ENCODE measurements at places on chromosomes 12 and 14.

DNA sequence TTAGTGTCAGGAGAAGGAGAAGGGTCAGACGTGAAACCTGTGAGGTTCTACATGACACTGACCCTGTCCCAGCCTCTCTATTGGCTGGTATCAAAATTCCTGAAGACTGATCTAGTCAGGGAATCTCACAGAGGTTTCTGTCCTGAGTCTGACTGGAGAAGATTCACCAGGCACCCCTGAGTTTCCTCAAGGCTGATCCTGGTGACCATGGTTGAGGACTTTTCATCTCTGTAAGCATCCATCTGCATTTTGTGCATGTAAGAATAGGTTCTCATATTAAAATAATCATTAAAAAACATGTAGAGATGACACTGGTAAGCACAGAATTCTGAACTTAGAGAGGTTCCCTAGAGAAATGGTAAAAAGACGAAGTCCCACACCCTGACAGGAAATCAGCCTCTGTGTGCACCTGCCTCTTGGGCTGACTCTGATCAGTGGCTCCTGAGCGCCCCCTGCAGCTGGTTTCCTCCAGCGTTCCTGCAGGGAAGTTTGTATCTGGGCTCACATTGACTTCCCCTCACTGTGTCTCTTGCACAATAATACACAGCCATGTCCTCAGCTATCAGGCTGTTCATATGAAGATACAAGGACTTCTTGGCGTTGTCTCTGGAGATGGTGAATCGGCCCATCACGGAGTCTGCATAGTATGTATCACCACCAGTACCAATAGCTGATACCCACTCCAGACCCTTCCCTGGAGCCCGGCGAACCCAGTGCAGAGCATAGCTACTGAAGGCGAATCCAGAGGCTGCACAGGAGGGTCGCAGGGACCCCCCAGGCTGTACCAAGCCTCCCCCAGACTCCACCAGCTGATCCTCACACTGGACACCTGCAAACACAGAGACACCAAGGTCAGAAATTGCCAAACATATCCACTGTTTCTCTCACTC is 991.9 kb downstream of the TMEM121 start:
- DNase-seq, result no peak

- no peak for DNase-seq
Observed at GRCh38 chr14:99129211-99129696, 142.7 kb downstream of the BCL11B start.

GRCh38 chr12:54442099-54442498 is 23.0 kb upstream of the ITGA5 start:
- DNase-seq, result no peak

DNA sequence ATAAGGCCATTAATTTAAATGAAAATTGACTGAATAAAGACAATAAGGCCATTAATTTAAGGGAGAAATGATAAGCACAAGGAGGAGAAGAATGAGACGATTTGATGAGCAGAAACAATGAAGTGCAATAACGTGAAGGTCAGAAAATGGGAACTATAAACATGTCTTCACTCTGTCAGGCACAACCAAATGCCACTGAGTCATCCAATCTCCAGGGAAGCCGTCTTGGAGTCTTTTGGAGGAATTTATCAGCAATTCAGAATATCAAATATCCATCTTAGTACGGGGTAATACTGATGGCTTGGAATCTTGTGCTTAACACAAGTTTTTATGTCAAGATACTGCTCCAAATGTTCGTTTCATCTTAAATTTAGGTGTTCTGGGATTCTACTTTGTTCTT is 159.9 kb downstream of the CAPZA3 start:
- DNase-seq, result no peak

DNA sequence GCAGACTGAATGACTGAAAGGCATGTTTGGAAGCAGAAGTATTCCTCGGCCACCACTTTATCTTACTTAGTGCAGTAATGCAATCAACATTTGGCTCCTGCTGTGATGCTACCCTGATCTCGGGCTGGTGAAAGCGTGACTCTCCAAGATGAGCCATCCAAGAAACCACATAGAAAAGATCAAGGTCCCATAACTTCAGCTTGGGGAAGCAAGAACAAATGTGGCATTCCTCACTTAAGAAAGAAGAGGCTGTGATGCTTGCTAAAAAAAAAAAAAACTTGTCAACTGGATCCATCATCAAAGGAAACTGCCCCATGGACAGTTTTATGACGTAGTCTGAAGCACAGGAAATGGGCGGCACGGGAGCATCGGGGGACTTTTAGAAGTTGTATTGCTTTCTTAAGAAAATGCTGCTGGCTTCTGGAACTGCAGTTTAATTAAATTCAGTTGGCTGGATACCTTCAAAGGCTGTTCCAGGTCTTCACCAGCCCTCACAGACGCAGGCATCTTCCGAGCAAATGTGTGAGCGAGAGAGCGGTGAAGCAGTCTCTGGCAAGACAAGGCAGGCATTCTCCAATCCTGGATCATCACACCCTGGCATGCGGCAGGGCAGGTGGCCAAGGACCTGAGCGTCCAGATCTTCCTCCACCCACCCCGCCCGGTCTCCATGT is 38.2 kb upstream of the MAP1LC3B2 start:
- DNase-seq, result peak; percentile 34

DNA sequence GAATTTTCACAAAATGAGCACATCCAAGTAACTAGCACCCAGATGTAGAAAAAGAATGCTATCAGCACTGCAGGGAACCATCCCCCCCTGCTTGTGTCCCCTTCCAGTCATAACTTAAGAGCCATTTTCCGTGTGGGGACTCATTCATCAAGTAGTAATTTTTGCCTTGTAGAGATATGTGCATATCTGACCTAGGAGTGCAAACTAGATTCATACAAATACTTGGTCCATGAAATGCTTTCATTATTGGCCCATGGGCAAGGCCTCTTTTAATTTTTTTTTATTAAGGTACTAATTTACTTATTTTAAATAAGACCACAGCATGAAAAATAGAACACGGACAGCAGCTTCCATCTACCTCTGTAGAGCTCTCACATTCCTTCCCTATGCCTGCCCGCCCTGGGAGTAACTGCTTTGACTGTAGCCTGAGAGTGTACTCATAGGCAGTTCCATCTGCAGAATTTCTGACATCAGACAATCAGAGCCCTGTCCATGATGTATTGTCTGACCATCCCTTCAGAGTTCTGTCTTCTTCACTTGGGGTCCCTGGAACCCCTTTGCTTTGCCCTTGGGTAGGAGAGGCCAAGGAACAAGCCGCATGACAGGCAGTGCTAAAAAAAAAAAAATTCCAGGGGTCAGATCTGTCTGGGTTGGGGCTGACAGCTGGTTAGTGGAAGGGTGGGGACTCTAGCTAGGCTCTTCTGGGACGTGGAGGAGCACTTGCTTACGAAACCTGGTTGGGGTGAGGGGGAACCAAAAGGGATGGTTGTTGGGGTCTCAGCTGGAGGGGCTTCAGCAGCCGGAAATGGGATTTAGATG is 131.7 kb downstream of the C12orf75 start:
- DNase-seq, result no peak

- no peak for DNase-seq
Observed at GRCh38 chr12:8648576-8649205, 13.9 kb downstream of the MFAP5 start.

GRCh38 chr14:97408503-97408902 is 611.3 kb downstream of the VRK1 start:
- no peak for DNase-seq

All from anterior cingulate cortex (tissue), 58 donors.